ENCODE measurements at places on chromosomes 16 and 17.

DNA sequence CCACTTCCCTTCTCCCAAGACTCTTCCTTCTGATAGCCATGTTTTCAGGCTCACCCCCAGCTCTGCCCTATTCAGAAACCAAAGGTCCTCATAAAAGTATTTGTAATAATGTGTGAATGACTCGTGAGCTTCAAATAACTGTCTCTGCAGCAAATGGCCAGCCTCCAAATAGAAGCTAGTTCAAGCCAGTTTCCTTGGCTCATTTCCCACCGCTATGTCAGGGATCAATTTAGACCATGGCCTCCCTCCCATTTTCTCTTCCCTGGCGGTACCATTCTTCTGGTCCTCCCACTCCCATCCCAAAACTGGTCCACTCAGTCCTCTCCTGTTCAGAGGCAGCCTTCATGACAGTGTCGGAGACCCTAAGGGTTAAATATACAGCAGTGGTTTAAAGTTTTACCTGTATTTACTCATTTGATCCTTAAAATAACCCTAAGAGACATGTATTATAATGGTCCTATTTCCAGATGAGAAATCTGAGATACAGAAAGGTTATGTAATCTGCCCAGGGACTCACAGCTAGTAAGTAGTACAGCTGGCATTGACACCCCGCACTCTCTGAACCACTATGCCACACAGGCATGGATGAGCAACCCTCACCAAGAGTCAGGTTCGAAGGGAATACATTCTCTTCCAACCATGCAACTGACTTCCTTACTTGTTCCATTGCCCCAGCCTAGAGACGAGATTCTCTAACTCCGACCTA is 42.9 kb downstream of the GAS7 start:
- DNase-seq = no peak

DNA sequence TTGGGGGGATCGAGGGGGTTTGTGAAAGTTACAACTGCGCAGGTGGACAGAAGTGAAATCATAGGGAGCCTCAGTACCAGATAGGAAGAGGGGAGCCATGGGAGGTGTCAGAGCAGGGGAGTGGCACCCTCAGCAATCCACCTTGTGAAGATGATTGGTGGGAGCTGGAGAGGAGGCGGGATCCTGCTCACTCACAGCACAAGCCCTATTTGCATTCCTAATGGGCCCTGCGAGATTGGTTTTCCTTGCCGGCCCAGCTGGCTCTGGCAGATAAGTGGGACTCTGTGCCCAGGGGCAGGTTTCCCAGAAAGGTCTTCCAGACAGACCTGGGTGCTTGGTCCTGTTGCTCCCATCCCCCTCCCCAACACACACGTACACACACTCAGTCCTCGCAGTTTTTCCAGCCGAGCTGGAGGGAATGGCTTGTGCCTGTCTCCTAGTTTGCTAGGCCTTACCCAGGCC is 9.4 kb downstream of the WNT3 start:
- peak; percentile 91 for DNase-seq

- DNase-seq = peak; percentile 100
Measured at GRCh38 chr17:7023576-7024401, 939 bp downstream of the BCL6B start.

DNA sequence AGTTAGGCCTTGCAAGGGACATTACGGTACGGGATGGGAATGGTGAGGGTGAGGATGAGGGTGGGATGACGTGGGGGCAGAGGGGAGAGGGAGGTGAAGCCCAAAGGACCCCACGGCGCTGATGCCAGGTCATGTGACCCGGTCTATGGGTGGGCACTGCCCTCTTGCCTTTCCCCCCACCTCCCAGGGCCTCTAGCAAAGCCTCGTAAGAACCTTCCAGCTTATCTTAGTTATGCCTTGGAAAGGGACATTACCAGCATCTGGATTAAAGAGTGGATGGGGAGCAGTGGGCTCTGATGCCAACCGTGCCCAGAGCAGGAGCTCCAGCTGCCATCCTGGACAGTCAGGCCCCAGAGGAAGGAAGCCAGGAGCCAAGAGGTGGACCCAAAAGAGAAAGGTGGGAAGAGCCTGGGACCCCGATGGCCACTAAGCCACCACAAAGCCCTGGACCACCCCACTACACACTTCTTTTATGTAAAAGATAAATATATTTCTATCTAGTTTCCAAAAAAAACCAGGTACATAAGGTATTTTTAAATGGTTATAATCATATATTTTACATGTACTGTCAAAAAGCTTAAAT is 40.9 kb downstream of the TK2 start:
- no peak for DNase-seq

DNA sequence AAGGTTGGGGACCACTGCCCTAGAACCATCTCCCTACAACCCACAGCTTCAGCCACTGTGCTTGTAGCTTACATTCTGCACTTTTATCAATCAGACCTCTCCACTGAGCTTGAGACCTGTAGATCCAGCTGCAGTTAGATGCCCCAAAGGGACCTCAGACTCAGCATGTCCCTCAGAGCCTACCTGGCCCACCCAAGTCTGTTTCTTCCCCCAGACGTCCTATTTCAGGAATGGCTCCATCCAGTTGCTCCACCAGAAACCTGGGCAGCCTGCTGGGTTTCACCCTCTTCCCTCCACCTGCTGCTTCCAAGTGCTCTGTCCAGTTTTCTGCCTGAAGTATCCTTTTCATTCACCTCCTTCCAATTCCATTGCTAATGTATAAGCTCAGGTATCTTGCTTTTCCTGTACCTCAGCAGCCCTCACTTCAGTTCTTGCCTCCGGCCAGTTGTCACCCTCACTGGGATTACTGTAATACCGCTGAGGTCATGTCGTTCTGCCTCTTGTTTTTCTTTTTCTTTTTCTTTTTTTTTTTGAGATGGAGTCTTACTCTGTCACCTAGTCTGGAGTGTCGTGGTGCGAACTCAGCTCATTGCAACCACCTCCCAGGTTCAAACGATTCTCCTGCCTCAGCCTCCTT is 55.0 kb downstream of the GNA13 start:
- no peak for DNase-seq
